ENCODE measurements at places on chromosomes 16 and 17.

GRCh38 chr16:69108064-69108904 is 2.8 kb downstream of the HAS3 start:
- DNase-seq, result no peak

- DNase-seq, result no peak
Measured at GRCh38 chr16:48197294-48197693, 41.5 kb upstream of the ABCC12 start.

GRCh38 chr16:48971571-48972077 is 310.0 kb downstream of the CBLN1 start:
- DNase-seq, result no peak

- no peak for DNase-seq
Measured at GRCh38 chr17:49574945-49575678, 559 bp upstream of the NXPH3 start.

DNA sequence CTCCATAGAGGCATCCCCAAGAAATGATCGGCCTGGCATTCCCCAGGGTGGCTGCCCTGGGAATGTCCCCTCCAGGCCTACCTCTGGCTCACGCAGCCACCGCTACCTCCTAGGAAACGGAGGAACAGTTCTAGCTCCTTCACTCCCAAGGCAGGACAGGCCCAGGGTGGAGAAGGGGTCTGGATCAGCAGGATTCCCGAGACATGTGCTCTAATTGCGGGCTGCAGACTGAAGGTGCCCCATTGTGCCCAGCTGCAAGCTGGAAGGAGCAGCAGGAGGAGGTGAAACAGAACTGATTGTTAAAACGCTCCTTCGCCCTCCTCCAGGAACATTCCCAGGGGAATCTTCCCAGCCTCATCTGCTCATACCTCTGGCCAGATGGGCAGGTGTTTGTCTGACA is 40.8 kb downstream of the SCNN1G start:
- DNase-seq, result no peak

DNA sequence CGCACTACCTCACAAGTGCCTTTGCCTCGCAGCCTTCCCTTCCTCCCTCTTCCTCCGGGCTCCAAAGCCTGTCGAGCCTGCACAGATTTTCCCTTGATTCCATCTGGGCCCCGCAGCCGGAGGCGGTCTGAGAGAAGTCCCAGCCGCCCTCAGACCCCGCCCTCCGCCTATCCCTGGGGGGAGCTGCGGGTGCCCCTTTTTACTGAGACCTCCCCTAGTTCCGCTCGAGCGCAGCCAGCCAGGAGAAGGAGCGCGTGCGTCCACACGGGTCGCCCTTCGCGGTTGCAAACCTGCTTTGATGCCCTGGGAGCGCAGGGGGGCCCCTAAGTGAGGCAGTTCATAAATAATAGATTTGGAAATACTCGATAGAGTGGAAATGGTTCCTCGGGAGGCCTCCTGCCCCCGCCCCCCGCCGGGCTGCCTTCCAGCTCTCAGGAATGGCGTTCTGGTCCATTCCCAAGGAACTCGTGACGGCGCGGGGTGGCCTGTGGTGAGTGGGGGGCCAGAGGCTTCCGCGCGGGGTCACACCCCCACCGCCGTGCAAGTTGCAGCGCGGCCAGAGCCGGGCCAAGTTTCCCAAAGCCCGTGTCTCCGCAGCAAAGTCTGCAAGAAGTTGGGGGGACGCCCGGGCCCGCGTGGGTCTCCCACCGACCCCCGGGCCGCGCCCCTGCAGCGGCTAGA is 610 bp downstream of the C16orf74 start:
- no peak for DNase-seq

GRCh38 chr17:78484271-78485246 is 92.6 kb downstream of the DNAH17 start:
- peak; percentile 35 for DNase-seq

GRCh38 chr16:8614435-8615029 is 7.0 kb upstream of the METTL22 start:
- no peak for DNase-seq

DNA sequence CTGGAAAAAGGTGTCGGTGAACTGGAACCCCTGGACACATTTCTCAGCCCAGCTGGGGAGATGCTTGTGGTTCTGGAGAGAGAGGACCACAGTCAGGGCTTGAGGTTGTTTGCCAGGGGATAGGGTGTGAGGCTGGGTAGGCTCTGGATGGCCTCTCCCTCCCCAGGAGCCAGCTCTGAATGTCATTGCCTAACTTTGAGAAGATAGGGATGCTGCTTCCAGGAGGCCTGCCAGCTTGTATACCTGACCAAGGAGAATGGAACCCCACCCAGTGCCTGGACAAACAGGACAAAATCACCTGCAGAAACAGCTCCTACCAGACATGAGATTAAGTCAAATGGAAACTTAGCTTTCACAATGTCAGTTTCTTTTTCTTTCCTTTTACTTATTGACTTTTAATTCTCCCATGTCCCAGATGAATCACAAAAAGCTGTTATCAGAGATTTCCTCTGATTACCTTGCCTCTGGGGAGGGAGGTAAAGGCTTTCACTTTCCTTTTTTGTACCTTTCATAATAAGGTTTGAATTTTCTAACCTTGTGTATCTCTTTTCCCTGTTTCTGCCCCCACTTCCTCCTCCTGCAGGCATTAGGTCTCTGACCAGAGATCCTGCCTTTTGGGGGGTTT is 29.8 kb upstream of the PLLP start:
- no peak for DNase-seq

DNA sequence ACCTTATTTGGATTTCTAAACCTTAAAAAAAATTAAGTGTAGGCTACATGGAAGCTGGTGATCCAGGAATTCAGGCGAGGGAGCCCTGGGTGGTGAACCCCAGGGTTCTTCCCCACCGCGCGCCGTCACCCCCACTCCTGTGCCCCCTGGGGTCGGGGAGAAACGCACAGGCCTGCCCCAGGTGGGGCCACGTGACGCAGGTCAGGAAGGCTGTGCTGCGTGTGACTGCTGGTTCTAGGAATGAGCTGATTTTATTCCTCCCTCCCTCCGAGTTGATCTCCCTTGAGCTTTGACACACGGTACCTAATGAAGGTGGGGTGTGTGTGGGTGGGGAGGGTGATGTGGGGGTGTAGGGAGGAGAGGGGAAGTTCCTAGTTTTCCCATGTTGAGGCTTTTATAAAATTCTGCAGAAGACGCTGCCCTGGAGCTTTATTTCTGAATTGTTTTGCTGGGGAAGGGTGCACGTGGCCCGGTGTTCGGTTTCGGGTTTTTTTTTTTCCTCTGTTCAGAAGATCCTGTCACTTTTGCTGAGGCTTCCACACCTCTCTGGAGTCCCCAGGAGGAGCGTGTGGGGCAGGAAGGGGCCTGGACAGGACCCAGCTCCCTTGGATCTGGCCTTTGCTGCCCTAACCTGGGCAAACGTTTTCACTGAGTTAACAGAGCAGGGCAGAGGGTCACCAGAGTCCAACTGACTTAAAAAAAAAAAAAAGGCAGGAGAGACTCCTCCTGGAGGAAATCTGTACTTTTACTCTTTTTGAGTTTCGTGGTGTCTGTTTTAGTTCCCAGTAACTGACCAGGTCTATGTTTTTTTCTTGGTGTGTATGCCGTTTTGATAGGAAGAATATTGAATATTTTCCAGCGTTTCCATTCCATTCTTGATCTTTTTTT is 55.8 kb upstream of the GSE1 start:
- DNase-seq, result peak; percentile 72

- no peak for DNase-seq
Measured at GRCh38 chr16:64217789-64218535, 903.9 kb downstream of the CDH11 start.

DNA sequence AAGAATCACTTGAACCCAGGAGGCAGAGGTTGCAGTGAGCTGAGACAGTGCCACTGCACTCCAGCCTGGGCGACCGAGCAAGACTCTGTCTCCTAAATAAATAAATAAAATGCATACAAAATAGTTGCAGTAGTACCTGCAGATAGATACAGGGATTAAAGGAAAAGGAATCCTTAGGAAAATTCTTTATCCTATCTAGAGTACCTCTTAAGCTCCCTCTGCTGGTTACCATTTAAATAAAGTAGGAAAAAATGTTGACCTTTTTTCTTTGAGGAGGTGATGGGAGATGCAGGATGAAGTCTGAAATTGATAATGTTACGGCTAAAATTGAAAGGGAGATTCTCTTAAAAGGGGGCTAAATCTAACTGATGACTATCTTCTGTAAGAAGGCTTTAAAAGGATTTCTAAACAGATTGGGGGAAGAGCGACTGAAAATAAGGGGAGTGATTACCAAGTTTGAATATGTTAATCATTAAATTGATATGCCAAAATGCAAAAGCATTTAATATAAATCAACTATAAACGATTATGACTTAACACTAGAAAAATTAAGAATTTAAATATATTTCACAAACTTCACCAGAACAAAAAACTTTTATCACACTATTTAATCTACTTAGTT is 29.4 kb downstream of the C16orf87 start:
- DNase-seq, result no peak

DNA sequence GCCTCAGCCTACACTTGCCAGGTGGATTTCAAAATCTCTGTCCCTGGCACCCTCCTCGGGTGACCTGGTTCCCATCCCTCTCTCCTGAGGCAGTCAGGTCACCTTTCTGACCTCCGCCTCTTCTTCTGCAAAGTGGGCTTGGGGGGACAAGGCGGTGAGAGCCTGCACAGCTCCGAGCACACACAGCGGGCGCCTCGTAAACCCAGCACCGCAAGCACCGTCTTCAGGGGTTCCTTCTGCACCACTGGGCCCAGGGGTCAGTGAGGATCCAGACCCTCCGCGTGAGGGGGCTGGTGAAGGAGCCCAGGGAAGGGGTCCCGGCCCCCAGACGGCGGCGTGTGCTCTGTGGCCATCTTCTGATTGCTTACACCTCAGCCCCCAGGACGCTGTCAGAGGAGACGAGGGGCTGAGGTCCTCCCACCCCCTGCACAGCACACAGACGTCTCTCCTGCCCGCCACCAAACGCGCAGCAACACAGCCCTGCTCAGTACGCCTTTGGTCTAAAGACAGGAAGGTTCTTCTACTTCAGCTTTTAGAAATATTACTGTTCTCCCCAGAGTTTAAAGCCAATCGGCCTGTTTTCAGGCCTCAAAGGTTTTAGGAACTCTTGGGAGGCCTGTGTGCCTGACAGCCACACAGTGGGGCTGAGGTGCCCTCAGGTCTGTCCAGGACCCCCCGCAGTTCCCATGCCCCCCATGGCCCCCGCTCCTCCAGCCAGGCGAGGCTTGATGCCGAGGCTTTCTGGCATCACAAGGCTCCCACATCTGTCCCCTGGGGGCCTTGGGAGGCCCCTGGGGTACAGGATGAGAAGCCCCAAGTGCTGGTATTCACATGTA is 2.7 kb downstream of the CBFA2T3 start:
- DNase-seq, result no peak

GRCh38 chr17:32452281-32452680 is 8.0 kb downstream of the PSMD11 start:
- DNase-seq, result no peak

GRCh38 chr17:41196068-41196467 is 6.4 kb downstream of the KRTAP9-1 start:
- DNase-seq, result no peak

- DNase-seq, result no peak
Measured at GRCh38 chr17:34265711-34266110, 4.3 kb upstream of the CCL7 start.

DNA sequence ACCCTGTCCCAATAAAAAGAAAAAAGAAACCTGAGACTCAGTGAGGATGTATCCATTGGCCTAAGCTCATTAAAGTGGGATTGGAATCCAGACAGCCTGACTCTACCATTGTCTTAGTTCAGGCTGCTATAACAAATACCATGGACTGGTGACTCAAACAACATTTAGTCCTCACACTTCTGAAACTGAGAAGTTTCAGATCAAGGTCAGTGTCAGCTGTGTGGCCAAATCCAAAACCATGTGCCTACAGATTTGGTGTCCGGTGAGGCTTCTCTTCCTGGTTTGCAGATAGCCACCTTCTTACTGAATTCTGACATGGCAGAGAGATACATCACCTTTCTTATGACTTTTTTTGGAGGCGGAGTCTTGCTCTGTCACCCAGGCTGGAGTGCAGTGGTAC is 53.3 kb upstream of the KDM8 start:
- no peak for DNase-seq

DNA sequence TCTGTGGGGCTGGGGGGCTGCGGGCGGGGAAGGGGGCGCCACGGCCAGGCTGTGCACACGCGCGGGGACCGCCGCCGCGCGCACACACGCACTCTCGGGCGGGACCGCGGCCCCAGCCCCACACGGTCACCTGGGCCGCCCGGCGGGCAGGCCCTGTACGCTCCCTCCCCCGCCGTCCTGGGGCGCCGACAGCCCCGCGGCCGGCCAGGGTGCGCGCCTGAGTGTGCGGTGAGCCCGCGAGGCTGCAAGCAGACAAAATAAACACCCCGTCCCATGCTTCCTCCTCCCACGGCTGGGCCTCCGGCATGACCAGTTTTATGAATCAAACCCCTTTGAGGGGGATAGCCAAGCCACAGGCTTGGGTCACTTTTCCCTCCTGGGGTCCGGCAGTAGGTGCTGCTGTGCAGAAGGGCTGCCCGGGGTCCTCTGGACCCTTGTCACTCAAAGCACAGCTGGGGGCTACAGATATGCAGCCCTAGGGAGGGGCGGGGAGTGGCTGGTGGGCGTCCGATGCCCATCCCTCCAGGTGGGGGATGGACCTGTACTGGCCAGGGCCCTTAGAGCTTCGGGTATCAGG is 441 bp downstream of the VASN start:
- no peak for DNase-seq

- DNase-seq, result no peak
Measured at GRCh38 chr16:17515421-17516210, 44.9 kb upstream of the XYLT1 start.

DNA sequence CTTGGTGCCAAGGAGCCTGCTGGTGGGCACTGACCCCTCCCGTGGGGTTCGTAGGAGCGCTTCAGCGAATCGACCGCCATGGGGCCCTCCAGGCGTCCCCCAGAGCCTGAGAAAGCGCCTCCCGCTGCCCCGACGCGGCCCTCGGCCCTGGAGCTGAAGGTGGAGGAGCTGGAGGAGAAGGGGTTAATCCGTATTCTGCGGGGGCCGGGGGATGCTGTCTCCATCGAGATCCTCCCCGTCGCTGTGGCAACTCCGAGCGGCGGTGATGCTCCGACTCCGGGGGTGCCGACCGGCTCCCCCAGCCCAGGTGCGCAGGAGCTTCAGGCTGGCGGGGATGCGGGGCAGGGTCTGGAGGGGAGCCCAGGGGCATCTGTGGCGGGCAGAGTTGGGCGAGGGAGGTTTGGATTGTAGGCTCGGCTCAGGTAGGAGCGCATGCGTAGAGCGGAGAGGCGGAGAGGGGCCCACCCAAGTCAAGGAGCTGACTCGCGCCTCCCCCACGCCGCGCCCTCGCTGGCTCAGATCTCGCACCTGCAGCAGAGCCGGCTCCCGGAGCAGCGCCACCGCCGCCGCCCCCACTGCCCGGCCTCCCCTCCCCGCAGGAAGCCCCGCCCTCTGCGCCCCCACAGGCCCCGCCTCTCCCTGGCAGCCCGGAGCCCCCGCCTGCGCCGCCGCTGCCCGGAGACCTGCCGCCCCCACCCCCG is 19.8 kb downstream of the FMNL1 start:
- DNase-seq, result no peak

- no peak for DNase-seq
Measured at GRCh38 chr17:75207760-75208159, 2.3 kb downstream of the NUP85 start.

- DNase-seq, result no peak
Measured at GRCh38 chr17:60545465-60546191, 19.6 kb upstream of the APPBP2 start.
